ENCODE measurements at places on chromosomes 5 and 9.

DNA sequence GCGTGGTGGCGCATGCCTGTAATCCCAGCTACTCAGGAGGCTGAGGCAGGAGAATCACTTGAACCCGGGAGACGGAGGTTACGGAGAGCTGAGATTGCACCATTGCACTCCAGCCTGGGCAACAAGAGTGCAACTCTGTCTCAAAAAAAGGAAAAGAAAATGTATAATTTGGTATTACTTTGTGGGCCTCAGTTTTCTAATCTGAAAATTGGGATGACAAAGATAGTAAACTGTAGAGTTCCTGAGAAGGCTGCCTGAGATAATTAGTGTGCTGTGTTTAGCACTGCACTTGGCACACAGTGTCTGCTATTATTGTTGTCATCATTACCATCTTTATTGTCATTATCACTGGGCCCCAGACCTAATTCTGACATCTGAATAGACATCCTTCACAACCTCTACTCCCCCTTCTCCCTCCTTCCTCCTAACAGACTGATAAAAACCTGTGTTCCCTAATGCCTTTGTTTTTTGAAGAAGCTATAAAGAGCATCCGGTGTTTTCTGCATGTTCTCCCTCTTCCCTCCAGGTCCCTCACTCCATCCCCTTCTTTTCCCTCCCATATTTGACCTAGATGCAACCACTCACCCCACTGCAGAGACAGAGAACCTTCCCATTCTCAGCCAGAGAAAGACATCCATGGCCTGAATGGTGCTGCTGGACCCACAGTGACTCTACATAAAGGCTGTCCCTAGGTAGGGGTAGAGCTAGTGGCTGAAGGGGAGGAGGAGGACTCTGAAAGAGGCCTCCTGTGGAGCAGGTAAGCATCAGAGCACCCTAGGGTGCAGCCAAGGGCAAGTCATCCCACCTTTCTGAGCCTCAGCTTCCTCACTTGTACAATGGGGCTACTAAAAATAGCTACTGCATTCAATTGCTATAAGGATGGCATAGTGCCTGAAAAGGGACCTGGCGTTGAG is 15.7 kb upstream of the CYSTM1 start:
- no peak for DNase-seq

GRCh38 chr9:17837965-17838364 is 259.1 kb downstream of the SH3GL2 start:
- no peak for DNase-seq

DNA sequence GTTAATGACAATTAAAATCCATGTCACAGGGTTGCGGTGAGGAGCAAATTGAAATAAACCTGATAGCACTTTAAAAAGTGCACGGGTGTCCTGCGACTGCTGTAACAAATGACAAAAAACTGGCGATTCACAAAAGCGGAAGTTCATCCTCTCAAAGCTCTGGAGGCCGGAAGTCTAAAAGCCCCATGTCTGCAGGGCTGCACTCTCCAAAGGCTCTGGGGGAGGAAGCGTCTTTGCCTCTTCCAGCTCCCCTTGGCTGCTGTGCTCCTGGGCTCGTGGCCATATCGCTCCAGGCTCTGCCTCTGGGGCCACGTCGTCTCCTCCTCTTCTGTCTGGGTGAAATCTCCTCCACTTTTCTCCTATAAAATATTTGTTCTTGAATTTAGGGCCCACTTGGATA is 273.9 kb upstream of the IRX2 start:
- no peak for DNase-seq

- no peak for DNase-seq
These were observed 193.4 kb upstream of the WWC1 start for GRCh38 chr5:168097876-168098653.

DNA sequence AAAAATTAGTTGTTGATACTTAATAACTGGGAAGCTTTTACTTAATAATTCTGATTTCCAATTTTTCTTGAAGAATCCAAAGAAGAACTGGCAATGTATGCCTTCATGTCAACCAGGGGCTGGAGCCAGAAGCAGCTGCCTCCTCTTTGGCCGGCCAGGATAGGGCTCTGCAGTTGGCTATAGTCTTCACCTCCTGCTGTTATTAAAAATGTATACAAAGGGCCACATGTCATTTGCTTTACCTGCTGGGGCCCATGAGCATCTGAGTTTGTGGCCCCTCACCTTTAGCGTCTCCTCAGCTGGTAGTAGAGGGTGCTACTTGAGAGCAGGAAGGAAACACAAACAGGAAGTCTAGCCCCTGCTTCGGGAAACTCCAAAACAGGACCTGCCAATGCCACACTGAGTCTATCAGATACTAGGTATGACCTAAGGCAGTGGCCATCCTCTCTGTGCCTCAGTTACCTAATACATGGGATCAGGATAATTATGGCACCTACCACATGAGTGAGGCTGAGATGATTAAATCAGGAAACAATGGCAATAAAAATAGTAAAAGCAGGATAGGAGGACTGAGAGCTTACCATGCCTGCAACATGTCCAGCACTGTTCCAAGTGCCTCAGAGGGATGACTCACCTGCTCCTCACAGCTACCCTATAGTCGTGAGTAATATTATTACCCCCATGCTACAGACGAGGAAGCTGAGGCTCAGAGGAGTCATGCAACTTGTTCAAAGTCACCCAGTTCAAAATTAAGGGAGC is 21.3 kb downstream of the CCDC69 start:
- peak; percentile 61 for DNase-seq

DNA sequence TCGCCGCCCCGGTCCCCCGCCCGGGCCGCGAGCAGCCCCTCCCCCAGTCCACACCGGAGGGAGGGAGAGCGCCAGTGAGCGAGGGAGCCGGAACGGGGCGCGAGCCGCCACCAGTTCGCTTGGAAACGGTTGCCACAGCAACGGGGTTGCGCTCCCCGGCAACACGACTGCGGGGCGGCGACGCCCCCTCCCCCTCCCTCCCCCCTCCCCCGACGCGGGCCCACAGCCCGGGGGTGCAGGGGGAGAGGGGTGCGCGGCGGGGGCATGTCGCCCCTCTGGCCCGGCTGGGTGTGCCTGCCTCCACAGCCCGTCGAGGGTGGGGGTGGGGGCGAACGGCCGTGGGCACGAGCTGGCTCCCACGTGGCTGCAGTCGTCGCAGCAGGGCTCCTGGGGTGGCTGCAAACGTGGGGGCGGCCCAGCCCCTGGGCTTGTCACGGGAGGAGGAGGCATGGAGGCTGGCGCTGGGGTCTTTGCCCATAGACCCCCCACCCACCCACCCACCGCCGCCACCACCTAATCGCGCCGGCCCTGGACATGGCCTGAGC is 524 bp downstream of the PRR7 start:
- peak; percentile 88 for DNase-seq

DNA sequence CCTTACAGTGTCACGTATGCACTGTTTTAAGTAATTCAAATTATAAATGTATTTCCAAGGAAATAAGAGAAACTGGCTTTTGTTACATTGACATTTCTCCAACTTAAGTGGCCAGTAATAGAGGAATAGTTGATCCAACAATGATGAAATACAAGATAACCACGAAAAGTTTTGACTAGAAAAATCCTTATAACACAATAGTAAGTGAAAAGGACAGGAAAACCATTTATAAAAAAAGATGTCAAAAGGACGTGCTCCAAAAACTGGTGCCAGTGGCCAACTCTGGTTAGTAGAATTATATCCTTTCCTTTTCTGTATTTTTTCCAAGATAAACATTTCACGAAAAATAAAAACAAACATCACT is 210.9 kb downstream of the GAPVD1 start:
- no peak for DNase-seq

- no peak for DNase-seq
These were observed 43.8 kb downstream of the WDR36 start for GRCh38 chr5:111135946-111136345.

- DNase-seq: no peak
These were observed 185.1 kb downstream of the SMARCA2 start for GRCh38 chr9:2199999-2200796.

GRCh38 chr9:131396626-131397025 is 2.7 kb downstream of the PRRC2B start:
- DNase-seq: no peak

DNA sequence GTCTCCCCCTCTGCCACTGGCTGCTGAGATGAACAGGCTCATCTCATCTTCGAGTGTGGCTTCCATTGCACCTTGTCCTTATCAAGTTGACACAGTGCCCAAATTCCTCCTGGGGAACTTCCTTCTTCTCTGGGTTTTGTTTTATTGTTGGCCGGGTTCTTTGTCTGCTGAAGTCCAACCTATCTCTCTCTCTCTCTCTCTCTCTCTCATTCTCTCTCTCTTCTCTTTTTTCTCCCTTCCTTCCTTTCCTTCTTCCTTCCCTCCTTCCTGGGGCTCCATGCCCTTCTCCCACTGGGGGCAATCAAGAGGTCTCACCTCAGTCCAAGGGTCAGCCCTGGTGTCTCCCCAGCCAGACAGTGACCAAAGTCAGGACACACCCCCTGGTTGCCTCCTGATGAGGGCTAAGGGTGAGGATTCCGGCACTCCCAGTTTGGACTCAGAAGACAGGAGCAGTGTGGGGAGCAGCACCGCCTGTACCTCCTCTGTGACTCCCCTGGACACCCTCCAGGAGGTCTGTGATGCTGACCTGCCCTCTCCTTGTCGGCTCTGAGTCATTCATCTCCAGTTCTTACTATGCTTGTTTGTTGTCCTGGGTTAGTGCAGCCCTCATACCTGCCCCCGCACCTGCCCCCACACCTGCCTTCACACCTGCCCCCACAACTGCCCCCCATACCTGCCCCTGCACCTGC is 30.7 kb downstream of the KCNT1 start:
- DNase-seq: no peak

DNA sequence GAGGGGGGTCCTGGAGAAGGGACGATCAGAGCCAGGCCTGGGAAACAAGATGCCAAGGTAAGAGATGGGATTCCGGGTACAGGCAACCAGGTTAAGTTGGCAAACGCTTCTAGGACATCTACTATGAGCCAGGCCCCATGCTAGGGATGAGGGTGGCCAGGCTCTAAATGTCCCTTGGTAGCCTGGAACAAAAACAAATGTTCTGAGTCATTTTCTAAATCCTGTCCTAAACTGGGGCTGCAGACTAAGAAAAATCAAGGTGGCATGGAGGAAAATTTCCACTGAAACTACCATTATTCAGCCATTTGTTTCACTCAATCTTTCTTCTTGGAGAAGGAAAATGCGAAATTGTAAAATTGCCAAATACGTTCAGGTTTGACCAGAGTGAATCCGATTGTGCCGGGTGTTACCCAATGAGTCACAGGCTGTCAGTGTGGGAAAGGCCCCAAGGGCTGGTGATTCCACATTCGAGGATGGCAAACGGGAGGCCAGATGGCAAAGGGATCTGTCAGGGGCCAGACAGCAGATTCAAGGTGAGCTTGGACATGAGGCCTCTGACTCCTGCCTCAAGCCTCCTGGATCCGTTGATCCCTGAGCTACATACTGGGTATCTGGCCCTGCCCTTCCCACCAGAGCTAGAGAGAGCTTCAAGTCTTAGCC is 57.6 kb downstream of the PAX5 start:
- DNase-seq: no peak

DNA sequence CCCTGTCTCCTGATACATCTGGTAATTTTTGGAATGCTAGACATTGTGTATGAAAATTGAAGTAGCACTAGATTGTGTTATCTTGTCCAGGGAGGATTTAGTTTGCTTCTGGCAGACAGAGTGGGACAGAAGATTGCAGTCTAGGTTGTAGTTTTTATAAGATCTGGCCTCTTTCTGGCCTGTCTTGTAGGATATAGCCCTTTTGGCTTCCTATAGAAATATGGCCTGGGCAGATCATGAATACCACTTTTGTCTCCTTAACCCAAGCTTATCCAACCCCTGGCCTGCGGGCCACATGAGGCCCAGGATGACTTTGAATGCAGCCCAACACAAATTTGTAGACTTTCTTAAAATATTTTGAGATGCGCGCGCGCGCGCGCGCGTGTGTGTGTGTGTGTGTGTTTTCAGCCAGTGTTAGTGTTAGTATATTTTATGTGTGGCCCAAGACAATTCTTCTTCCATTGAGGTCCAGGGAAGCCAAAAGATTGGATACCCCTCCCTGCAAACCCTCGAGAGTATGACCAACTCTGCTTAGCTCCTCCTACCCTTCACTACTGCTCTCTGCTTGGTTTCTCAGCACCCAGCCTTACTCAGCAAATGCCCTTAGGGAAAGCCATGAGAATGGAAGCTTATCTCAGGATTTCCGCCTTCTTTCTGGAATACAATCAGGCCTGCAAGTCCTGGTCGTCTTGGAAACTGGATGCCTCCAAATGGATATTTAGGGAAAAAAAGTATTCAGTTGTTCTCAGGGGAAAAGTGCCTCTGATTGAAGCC is 26.5 kb downstream of the ANKRD33B start:
- DNase-seq: no peak

- DNase-seq: no peak
These were observed 137.6 kb downstream of the UGCG start for GRCh38 chr9:112034216-112034611.

DNA sequence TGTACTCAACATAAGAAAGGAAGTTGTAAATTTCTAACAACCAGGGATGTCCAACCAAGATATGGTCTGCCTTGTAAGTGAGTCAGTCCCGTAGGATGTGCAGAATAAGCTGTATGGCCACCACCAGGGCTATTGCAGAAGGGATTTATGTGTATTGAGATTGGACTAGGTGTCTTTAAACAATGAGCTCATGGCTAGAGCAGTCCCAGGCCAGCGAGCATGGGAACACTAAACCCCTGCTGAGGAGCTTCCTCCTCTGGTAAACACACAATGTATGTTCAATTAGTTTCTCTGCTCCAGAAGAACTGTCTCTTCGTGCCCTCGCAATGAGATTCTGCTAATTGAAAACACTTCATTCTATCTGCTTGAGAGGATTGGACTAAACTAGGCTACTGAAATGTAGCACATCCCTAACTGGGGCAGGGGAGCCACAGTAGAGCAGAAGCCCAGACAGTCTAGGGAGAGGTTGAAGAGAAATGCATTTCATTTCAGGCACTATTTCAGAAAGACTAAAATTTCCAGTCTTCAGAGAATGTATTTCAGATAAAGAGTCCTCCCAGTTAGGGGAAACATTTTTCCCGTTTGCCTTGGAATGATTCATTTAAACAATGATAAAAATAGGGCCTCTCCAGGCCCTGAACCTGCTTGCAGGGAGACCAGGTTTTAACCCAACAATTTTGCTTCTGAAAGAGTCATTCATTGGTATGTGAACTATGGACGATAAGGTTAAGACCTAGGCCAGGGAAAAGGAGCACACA is 154.7 kb downstream of the FAM114A2 start:
- DNase-seq: no peak

GRCh38 chr5:83473346-83474160 is 2.0 kb downstream of the VCAN start:
- DNase-seq: peak; percentile 37

GRCh38 chr9:108517651-108518365 is 338.0 kb downstream of the ACTL7B start:
- DNase-seq: no peak

DNA sequence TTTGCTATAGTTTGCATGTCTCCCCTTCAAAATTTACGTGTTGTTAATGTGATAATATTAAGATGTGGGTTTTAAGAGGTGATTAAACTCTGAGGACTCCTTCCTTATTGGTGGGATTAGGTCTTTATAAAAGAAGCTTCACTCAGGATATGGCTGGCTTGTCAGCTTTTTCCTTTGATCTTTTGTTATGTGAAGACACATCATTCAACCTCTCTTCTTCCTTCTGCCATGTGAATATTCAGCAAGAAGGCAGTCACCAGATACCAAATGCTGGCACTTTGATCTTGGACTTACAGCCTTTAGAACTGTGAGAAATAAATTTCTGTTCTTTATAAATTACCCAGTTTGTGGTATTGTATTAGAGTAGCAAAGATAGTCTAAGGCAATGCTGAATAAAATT is 855.9 kb upstream of the CDH10 start:
- no peak for DNase-seq

- no peak for DNase-seq
These were observed 29.6 kb upstream of the LCP2 start for GRCh38 chr5:170327168-170327567.
